ENCODE measurements at places on chromosomes 16 and 17. TPM values are rescaled to one million over a fixed set of nuclear protein-coding genes. Genes with fewer than 3 reads are reported as not detected.

DNA sequence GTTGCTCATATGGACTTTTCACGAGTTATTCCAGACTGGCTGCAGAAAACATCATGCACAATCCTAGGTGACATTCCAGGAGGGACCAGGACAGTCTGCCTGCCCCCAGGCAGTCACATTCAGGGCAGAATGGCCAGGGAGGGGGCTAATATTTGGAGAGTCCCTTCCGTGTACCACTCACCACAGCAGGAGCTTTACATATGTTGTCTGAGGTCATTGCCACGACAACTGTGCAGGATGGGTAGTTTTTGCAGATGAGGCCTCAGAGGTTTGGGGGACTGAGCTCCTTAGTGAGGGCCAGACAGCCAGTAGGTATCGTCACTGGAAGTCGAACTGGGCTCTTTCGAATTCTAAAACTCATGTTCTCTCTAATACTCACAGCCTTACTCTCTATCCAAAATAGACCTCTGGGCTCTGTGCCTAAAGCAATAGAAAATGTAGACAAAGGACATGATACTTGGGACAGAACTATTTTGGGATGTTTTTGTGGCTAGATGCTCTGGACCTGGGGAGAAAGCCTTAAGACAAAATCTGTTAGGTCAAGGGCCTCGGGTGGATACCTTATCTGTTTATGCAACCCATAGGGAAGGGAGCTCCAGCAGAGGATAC is 338.5 kb downstream of the MAF start:
- H3K27me3 ChIP-seq, result no peaks in the 10 kb centered on the region
- no peak overlapping the region for H3K27ac ChIP-seq
- no peaks in the 10 kb centered on the region for H3K36me3 ChIP-seq

- peaks cover 5% of the 10 kb centered on the region for H3K27me3 ChIP-seq
- no peak overlapping the region for H3K27ac ChIP-seq
- H3K36me3 ChIP-seq, result no peaks in the 10 kb centered on the region
- DNase-seq, result no peak
Observed at GRCh38 chr16:47979164-47979520, 176.7 kb downstream of the ABCC12 start.

DNA sequence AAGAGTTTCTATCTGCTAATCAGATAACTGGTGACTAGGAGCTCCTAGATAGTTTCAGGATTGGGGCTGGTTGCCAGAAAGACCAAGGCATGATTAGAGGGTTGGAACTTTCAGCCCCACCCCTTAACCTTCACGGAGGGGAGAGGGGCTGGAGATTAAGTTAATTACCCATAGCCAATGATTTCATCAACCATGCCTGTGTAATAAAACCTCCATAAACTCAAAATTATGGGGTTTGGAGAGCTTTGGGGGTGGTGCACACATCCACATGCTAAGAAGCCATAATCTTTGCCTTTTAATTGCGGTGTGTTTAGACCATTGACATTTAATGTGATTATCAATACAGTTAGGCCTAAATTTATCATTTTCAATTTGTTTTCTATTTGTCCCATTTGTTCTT is 161.7 kb downstream of the CDK5R1 start:
- H3K4me1 ChIP-seq, result no peaks in the 10 kb centered on the region
- no peak overlapping the region for H3K27ac ChIP-seq
- H3K27me3 ChIP-seq, result no peaks in the 10 kb centered on the region
- no peak overlapping the region for H3K4me3 ChIP-seq

GRCh38 chr16:46785076-46785845 is 37.1 kb upstream of the MYLK3 start:
- peaks cover 4% of the 10 kb centered on the region for H3K4me1 ChIP-seq
- no peaks in the 10 kb centered on the region for H3K27me3 ChIP-seq
- H3K36me3 ChIP-seq, result no peaks in the 10 kb centered on the region
- H3K27ac ChIP-seq, result no peak overlapping the region
- no peak for DNase-seq

- H3K36me3 ChIP-seq, result no peaks in the 10 kb centered on the region
- H3K27ac ChIP-seq, result no peak overlapping the region
- DNase-seq, result no peak
- peaks cover 9% of the 10 kb centered on the region for H3K4me1 ChIP-seq
- H3K27me3 ChIP-seq, result no peaks in the 10 kb centered on the region
- H3K4me3 ChIP-seq, result no peak overlapping the region
Observed at GRCh38 chr17:57959929-57960328, 4.7 kb upstream of the CUEDC1 start.

Gene PLSCR3
- 6.4 TPM for total RNA-seq

Gene TOX3
- total RNA-seq, result not detected
